Activated CD8-positive, alpha-beta memory T cell treated with anti-CD3 and anti-CD28 coated beads for 24 hours (primary cell): ENCODE measurements at places on chromosomes 2 and 18.

GRCh38 chr2:158635961-158636601, 159.0 kb upstream of the DAPL1 start:
- DNase-seq = no peak

- DNase-seq = no peak
Measured at GRCh38 chr2:121409388-121409787, 121.3 kb upstream of the RNU4ATAC start.

- peak; percentile 86 for DNase-seq
Measured at GRCh38 chr2:30422444-30423040, 24.5 kb upstream of the LCLAT1 start.

DNA sequence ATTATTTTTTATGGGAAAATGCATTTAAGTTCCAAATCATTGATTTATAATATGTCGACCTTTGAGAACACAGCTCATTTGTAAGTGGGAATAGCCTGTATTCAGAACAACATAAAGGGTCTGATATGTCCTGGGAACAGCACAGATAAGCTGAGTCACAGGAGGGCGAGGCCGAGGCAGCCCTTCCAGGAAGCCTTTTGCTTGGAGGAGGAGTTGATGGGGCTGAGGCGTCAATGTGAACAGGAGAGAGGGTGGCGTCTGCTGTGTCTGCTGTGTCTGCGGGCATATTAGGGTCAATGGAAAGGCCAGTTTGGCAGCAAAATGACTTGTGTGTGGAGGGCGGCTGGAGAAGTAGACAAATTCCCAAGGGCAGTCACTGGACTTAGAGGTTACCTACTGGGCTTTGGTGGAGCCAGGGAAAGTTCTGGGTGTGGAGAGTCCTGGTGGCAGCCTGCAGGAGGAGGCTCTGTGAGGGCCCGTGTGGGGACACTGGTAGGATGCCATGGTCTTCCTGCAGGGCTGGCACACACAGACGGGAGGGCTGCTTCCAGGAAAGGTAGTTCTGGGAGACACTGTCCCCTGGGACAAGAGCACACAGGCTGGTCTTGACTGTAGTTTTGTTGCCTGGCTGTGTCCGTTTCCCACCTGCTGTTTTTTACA, 128.1 kb downstream of the GLI2 start:
- DNase-seq = no peak

DNA sequence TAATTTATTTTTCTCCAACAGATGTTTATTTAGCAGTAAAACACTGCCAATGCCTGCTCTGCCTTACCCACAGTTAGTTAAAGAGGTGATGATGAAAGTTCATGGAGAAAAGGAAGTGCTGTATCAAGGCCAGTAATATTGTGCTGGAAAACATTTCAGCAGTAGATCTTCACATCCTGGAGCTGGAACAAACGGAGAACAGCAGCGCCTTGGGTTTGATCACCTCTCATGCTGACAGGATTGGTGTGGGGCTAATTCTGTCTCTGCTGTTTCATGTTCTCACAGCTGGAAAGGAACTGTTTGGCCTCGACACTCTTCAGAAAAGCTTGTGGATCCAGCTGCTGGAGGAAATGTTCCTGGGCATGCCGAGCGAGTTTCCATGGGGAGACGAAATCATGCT, 61.5 kb upstream of the RPE start:
- no peak for DNase-seq

DNA sequence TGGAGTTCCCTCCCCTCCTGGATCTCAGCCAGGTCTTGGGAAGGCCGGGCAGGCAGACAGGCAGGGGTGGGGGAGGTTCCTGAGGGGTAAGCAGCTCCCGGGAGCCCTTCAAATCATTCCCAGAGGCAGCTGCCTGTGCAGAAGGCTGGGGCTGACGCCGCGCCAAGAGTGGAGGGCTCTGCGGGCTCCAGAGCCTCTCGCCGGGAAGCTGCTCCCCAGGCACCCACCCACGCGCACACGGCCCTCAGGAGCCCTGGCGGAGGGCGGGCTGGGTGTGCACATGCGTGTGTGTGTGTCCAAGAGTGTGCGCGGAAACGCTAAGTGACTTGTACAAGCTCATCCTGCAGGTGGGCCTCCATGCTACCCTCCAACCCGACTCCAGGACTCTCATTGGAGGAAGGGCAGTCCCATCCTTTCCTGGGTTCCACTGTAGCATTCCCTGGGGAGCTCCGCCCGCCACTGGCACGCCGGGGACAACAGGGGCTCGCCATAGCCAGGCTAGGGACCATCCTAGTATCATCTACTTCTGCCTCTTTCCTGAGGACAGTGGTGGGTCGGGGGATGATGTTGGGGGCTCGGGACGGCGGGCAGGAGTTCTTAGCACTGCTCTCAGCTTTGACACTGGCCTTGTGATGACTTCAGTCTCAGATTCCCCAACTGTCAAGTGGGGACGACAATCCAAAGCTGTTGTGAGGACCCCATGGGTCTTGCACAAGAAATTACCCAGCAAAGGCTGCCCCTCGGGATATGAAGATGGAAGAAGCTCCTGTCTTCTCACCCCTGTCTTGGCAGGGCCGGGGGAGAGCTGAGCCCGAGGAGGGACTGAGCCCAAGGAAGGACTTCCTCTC, 50.3 kb downstream of the INHBB start:
- peak; percentile 37 for DNase-seq

DNA sequence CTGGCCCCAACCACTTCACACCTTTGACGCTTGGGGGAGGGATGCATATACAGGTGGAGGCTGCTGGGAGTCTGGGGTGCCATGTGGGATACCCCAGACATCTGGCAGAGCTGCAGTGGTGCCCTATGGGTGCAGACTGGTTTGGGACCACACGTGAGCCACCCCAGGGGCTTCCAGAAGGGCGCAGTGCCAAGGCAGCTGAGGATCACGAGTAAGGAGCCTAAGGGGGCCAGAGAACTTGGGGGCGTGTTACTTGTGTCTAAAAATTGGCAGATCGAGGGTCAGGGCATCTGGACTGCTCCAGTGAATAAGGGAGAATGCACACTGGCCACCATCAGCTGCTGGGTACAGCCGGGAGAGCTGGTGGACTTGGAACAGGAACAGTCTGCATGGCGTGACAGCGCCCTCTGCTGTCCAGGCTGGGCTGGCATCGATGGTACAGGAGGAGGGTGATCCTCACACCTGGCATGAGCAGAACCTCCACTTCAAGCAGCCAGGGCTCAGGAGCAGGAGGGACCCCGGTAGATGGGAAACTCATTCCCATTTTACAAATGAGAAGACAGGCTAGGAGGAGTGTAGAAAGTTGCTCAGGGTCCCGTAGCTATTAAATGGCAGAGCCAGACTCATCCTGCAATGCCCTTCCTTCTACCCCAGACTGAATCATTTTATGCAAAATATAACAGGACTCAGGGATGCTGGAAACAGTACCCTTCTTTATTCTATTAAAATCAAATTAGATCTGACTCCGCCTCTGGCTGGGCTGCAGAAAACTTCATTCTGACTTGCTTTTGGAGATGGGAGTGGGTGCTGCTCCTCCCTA, 60.4 kb downstream of the ATOH8 start:
- DNase-seq = peak; percentile 94

- no peak for DNase-seq
Measured at GRCh38 chr2:106316915-106317314, 122.8 kb upstream of the UXS1 start.

- peak; percentile 67 for DNase-seq
Measured at GRCh38 chr2:240831594-240832204, 11.7 kb upstream of the KIF1A start.

- DNase-seq = no peak
Measured at GRCh38 chr18:41939326-41939725, 15.7 kb upstream of the PIK3C3 start.

- no peak for DNase-seq
Measured at GRCh38 chr2:168396131-168396530, 59.9 kb upstream of the CERS6 start.

- no peak for DNase-seq
Measured at GRCh38 chr18:28725876-28726275, 548.9 kb upstream of the CDH2 start.

- DNase-seq = no peak
Measured at GRCh38 chr2:216884347-216884746, 24.5 kb upstream of the TNP1 start.
